ENCODE measurements at places on chromosomes 12 and 14.

DNA sequence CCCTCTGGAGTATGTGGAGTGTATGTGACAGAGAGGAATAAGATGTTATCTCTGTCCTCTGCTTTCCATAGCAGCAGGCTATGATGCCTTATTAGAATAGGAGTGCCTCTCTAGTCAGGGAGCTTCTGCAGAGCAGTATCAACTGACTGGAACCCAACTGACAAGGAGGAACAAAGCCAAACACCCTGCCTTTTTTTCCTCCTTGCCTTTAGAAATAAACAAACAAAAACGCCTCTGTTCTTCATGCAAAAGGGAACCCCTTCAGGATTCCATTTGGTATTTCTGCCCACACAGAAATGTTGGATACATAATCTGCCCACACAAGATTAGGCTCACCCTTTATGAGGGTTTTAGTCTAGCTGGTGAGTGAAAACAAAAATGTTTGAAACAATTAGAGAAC, 50.3 kb downstream of the VRK1 start:
- DNase-seq = no peak

DNA sequence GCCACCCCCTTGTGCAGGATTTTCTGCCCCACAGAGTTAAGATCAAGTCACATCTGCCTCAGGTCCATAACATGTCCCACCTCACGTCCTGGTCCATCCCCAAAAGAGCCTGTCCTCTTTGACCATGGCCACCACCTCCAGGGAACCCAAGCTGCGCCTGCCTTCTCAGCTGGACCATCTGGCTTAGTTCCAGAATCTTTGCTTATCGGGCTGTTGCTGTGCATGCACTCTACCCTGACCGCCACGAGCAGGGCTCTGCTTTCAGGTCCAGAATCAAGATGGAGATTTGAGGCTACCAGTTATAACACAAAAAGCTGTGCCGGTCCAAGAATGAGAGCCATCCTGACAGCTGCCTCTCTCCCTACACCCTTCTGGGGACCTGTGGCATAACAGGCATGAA, 326.7 kb downstream of the DPF3 start:
- DNase-seq = no peak

DNA sequence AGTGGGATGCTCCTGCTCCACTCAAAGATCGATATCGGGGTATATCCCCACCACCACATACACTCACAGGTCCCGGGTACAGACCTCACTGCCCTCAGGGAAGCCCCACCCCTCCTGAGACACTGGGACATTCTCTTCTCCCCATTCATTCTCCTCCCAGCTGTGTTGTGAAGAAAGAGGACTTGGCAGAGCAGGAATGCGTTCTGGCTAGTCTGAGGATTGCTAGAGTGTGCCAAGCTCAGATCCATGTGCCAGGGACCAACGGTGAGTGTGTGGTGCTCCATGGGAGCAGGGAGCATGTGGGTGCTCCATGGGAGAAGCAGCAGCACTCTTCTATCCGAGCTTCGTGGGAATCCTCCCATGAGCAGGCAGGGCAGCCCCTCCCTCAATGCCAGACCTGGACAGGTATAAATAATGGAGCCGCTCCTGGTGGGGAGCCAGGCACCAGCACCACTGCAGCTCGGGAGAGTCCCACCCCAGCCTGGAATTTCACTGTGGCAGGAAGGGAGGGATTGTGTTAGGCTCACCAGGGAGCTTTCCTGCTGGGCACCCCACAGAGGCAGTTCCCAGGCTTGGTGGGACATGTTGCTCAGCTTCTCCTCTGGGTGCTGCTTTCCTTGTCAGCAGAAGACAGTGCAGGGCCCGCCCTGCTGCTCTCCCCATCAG, 2.3 kb upstream of the KRT5 start:
- no peak for DNase-seq

GRCh38 chr12:122309564-122310121, 43.3 kb upstream of the VPS33A start:
- no peak for DNase-seq

- DNase-seq = no peak
These were observed 18.7 kb downstream of the FOXG1 start for GRCh38 chr14:28785096-28785952.

DNA sequence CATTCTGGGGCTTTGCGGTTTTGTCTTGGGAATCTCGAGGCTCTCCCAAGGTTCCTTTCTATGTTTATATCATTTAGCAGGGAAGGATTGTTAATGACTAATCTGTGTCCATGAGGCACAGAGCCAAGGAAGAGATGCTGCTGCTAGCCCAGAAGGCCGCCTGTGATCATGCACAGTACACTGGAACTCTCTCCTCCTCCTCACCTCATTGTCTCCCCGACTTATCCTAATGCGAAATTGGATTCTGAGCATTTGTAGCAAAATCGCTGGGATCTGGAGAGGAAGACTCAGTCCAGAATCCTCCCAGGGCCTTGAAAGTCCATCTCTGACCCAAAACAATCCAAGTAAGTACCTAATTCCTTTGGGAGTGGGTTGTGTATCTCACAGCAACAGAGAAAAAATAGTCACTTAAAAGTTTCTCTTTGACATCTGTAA, at the start of gene NR1H4:
TSS of gene NR1H4 (plus strand) at position 151 of the 435 bp plus-strand sequence. CDS start 19,458 bp downstream, outside the sequence.
- DNase-seq = no peak

DNA sequence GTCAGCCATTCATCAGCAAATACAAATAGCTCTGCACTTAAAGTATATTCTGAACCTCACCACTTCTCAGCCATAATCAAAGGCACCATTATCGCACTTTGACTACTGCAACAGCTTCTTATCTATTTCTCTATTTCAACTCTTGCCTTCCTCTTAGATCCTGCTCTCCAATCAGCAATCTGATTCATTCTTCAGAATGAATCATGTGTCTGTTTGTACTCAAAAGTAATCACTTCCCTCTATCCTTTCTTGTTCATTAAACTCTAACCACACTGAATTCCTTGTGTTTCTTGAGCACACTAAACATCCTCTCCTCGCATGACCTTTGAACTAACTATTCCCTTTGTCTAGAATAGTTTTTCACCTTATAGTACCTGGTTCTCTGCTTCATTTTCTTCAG, 12.8 kb upstream of the OR4E1 start:
- no peak for DNase-seq

GRCh38 chr14:63659726-63660125, 18.1 kb upstream of the WDR89 start:
- DNase-seq = no peak
